ENCODE measurements at places on chromosomes 3 and 15. TPM values are rescaled to one million over a fixed set of nuclear protein-coding genes. Genes with fewer than 3 reads are reported as not detected.
A peak's percentile ranks its signal among the peaks of the same experiment; 100 is the strongest.

DNA sequence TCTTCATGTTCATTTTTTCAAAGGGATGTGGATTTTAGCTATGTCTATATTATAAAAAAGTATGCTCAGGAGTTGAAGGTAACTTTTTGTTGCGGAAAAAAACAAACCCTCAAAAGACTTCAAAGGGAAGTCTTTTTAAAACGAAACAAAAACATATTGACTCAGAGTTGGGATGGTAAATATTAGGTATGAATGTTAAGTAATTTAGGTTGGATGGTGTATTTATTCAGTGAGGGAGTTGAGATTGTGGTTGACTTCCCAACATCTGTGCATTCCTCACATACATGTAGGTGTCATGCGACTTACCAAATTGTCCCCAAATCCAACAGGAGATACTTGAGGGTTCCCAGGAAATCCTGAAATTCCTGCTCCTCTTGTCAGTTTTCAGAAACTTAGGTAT lies 32.7 kb upstream of the PLSCR5 start:
- no peak overlapping the region for H3K27ac ChIP-seq
- no peaks in the 10 kb centered on the region for H3K27me3 ChIP-seq
- no peaks in the 10 kb centered on the region for H3K36me3 ChIP-seq
- no peaks in the 10 kb centered on the region for H3K4me1 ChIP-seq

DNA sequence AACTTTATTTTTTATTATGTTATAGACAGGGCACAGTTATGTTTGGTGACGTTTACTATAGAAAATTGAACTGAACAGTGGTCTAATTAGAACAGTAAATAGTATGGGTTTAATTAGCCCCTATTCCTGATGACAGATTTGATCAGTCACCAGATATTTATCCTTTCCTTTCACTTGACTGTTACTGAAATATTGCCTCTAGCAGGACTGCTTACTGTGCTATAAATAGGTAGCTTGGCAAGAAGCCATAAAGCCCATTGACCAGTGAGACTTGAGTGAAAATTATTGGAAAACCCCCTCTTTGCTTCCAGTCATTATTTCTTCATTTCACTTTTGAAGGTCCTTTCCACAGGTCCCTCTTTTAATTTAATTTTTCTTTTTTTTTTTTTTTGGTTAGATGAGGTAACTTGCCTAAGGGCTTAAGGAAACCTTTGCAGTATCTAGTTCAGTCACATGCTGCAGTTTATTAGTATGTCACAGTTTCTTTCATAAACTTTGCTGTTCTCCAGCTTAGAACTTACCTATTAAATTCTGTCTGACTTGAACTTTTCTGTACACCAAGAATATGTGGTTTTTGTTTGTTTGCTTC lies 115.6 kb downstream of the ADAMTSL3 start:
- peaks cover 6% of the 10 kb centered on the region for H3K4me1 ChIP-seq
- no peaks in the 10 kb centered on the region for H3K27me3 ChIP-seq
- no peaks in the 10 kb centered on the region for H3K36me3 ChIP-seq
- DNase-seq, result no peak
- H3K27ac ChIP-seq, result no peak overlapping the region

GRCh38 chr3:66667263-66667662 lies 166.4 kb upstream of the LRIG1 start:
- H3K27ac ChIP-seq, result no peak overlapping the region
- DNase-seq, result no peak
- H3K4me3 ChIP-seq, result no peak overlapping the region
- H3K36me3 ChIP-seq, result no peaks in the 10 kb centered on the region
- H3K27me3 ChIP-seq, result peaks cover 12% of the 10 kb centered on the region
- H3K4me1 ChIP-seq, result no peaks in the 10 kb centered on the region

DNA sequence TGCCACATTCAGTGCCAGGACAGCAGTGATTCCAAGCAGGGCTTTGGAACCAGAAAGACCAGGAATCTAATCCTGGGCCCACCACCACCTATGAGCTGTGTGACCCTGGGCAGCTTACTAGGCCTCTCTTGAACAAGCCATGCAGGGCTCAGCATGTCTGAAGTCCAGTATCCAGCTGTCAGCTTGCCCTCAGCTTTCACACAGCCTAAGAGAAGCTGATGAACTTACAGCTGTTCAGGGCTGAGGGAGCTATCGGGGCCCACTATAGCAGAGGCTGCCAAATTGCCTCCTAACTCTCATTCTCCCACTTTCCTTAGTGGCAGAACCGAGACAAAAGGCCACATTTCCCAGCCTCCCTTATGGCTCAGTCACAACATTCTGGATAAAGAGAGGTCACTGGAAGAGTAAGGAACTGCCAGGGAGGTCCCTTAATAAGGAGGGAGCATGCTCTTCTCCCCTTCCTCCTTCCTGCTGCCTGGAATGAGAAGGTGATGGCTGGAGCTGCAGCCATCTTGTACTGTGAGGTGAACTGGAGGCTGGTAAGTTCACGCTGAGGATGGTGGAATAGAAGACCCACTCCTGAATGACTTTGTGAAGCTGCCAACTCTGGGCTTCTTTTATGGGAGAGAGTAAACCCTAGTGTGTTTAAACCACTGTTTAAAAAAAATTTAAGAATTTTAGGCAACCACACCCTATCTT lies 34.5 kb downstream of the FEM1B start:
- H3K27ac ChIP-seq, result no peak overlapping the region
- peak; percentile 37 for DNase-seq
- H3K4me1 ChIP-seq, result peaks cover 20% of the 10 kb centered on the region
- H3K4me3 ChIP-seq, result no peak overlapping the region

DNA sequence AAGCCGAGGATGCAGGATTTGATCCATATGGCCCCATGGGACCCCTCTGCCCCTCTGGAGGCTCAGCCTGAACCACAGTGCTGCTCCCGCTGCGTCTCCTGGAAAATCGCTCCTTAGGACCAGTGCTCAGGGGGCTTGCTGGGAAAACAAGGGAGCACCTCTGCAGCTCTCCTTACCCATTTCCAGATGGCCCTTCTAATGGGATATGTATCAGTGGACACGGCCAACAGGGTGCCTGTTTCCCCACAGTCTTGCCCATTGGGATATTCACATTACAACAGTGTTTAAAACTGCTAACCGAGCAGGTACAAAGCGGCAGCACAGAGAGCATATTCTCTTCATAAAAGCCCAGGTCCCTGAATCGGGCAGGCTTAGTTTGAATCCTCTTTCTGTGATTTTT lies 27.1 kb downstream of the TMEM44 start:
- no peak overlapping the region for H3K4me3 ChIP-seq
- H3K27ac ChIP-seq, result no peak overlapping the region
- H3K27me3 ChIP-seq, result no peaks in the 10 kb centered on the region
- H3K4me1 ChIP-seq, result peaks cover 8% of the 10 kb centered on the region
- no peak for DNase-seq

Gene KCNMB2
- total RNA-seq, result 1.1 TPM

Gene DNAH12
- 0.29 TPM for total RNA-seq
